ENCODE measurements at places on chromosomes 4 and X.

GRCh38 chrX:31092476-31092875 is 20.6 kb upstream of the FTHL17 start:
- DNase-seq: no peak

DNA sequence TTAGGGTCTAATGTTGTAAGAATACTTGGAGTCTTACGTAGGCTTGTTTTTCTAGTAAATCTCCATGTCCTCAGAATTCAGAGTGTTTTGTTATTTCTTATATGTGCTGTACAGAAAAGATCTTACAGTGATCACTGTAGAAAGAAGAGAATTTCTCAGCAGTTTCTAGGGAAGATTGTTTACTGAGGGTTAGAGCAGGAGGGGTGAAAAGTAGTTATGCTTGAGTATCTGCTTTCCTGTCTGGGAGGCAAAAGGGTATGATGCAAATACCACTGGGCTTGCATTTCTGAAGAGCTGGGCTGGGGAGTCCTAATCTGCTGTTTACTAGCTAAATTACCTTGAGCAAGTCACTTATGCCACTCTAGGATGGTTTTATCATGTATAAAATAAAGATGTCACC is 78.2 kb downstream of the BEND4 start:
- no peak for DNase-seq

GRCh38 chr4:88418411-88418810 is 38.5 kb upstream of the HERC5 start:
- no peak for DNase-seq

DNA sequence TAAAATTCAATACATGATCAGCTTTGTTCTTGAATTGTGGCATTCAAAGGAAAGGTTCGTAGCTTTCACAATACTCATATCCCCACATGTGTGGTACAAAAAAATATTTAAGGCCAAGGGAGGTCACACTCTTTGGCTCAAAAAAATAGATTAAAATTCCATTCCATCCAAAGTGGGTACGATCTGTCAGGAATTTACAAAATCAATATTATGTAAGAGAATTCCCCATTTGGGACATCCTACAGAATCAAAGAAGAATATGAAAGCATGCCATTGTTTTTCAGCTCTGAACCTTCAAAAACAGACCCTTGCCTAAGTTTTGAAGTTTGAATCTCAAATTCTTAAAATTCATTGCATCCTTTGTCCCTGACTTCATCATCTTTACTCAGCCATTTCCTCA is 85.8 kb downstream of the MID1 start:
- DNase-seq: no peak

DNA sequence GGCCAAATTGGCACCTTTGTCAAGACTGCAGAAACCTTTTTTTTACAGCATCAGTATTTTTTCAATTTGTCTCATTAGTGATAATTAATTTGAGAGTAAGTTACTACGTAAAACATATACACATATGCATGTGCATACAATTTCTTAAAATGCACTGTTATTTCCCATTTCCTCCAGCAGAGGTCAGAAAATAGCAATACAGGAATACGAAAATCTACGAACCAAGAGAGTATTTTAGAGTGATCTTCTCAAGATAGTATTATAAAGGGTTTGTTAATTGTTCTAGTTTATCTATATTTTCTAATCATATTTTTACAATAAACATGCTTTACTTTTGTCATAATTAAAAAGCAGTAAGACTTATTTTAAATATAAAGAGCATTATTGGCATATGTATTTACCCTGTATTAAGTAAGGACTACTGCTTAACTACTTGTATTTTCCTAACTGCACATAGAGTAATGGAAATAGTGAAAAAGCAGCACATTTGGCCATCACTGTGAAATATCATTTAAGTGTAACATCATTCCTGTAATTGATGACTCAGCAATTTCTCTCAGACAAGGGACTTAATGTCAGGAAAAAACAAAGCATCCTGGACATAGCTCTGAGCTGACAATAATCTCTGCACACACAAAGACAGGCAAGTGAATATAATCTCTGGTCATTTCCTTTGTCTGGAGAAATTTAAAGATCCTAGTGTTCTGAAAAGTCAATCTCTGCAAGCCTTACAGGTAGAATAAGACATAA is 45.6 kb downstream of the MAOB start:
- DNase-seq: peak; percentile 36

- no peak for DNase-seq
Measured at GRCh38 chr4:172018358-172018757, 205.2 kb downstream of the GALNTL6 start.

DNA sequence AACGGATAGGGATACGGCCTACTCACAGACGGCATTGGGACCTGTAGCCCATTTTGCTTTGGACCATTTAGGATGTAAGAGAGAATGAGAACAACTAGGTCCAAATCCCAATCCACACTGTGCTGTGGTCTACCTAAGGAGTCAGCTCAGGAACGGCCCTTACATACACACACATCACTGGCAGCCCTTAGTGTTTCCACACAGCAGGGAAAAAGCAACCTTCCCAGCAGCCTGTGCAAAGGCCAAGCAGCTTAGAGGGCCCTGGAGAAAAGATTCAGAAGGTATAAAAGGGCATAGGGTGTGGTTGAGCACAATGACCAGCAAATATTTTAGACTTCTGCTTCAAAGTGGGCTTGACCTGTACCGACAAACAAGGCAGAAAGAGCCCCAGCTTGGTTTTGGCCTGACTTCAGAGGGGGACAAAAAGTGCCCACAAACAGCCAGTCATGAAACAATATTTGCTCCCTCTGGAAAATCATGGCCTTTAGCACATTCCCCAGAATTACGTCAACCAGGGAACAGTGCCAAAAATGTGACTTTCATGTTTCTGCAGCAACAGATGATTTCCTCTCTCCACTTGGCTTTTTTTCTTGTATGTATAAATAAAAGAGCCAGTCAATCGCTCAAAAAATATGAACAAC is 359.5 kb upstream of the FGF16 start:
- no peak for DNase-seq

DNA sequence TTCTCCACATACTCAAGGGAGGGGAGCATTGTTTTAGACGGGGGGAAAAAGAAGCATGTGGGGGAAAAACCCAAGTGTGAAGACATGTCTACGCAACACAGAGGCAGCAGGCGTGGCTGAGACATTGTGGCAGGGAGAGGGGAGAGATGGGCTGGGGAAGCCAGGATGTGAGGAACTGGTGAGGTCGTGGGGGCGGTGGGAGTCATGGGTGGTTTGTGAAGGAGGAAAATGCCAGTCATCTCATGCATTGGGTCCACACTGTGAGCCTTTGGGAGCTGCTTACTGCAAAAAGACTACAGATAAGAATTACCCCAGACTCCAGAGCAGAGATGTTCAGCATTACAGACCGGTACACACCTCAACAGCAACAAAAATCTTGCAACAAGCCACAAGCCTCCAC is 2.1 kb downstream of the JAKMIP1 start:
- peak; percentile 69 for DNase-seq

- peak; percentile 20 for DNase-seq
Measured at GRCh38 chrX:23742174-23742696, 841 bp downstream of the ACOT9 start.

DNA sequence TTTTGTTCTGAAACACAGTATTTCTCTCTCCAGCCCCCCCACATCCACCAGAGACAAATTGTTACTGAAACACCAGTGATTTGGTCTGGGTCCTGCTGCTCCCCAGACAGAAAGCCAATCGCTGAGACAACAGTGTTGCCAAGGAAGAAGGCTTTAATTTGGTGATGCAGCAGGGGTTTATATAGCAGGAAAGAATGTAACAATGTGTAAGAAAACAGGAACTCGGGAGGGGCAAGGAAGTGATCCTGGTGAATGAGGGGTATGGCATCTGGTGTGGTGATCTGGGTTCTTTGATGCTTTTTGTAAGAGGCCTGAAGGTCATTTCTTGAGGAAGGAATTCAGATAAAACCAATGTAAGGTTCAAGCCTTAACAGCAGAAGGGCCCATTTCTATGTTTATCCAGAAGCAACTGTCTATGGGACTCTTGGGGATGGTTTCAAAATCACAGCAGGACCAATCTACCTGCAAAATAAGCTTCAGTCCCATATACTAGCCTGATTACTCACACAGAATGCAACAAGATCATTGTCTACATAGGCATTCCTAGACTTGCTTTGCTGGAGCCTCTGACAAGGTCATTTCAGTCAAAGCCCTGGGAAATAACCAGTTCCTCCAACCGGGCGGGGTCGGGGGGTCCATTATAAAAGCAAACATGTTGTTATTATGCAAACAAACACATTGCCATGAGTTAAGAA is 445.2 kb upstream of the ZFP42 start:
- no peak for DNase-seq

DNA sequence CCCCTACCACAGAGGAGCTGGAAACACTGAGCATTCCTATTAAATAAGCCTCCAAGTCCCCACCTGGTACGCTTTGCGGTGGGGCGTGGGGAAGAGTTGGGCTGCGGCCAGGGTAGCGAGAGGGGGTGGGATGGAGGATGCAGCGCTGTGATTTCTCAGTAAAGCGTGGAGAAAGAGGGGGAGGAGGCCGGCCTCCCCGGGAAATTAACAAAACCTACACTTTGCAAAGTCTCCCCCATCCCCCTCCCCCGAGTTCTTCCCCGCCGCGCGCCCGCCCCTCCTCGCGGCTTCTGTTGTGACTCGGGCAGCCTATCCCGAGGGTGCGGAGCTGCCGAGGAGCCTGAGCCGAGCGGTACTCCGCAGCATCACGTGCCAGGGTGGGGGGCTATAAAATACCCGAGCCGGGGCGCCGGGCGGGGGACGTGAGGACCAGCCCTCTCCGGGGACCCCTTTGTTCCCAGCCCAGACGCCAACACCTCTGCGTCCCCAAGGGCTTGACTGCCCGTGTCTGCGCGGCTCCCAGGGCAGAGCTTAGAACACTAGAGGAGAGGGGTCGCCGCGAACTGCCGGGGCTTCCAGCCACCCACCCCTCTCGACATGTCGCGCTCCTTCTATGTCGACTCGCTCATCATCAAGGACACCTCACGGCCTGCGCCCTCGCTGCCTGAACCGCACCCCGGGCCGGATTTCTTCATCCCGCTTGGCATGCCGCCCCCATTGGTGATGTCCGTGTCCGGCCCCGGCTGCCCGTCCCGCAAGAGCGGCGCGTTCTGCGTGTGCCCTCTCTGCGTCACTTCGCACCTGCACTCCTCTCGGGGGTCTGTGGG is at the start of gene GSX2:
Gene GSX2 (plus strand): TSS at position 416 of the 827 bp plus-strand sequence. CDS start 182 bp downstream, at position 598.
- no peak for DNase-seq

- DNase-seq: no peak
Measured at GRCh38 chr4:173191623-173192041, 23.0 kb downstream of the GALNT7 start.

GRCh38 chr4:180103794-180104193 is 2139.4 kb upstream of the TENM3 start:
- DNase-seq: no peak

GRCh38 chrX:23900220-23900797 is 7.4 kb downstream of the APOO start:
- no peak for DNase-seq

DNA sequence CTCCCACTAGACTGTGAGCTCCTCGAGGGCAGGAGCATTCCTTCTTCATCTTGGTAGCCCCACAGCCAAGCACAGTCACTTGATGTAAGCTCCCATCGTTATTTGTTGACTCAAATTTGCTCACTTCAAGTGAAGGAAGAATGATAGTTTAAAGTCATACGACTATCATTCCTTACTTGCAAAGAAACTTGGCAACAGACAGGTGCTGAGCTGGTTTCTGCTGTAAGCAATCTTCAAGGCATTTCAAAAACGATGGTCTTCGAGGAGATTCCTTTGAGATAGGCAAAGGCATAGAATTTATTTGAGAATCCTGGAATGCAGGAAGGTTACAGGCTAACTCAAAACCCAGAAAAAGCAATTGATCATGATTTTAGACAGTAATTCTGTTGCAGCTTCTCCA is 64.8 kb downstream of the QDPR start:
- DNase-seq: no peak

DNA sequence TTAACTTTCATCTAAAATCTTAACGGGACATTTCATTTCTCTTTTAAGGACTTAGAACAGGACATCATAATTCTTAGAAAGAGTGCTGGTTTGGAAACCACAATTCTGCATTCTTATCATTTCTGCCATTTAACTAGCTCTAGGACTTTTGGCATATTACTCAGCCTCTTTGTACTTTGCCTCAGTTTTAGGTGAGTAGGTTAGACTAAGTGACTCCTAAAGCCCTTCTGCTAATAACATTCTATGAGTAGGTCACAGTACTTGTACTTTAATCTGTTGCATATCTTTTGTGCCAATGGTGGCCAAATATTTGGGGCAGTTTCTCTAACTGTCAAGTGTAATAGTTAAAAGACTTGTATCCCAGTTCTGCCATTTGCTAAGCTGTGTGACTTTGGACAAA is 115.4 kb upstream of the NUDT6 start:
- peak; percentile 20 for DNase-seq

DNA sequence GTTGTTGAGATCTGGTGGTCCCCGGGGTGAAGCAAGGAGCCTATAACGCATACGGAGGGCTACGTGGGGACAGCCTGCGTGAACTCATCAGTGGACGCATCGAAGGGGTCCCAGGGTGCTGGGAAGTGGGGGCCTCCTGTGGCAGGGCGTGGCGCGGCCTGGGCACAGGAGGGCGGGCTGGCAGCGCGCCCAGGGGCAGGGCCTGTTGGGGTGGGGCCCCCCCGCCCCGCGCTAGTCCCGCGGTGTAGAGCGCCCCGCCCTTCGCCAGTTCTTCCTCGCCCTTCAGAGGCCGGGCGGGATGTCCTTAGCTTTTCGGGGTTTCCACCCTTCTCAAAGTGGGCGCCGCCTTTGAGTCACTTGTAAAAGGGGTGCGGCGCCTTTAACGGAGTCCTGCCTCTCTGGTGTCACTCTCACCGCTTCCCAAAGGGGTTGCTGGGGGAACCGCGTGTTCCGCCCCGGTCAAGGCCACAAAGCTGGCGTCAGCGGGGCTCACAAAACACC is 632 bp downstream of the PLP2 start:
- DNase-seq: peak; percentile 79

DNA sequence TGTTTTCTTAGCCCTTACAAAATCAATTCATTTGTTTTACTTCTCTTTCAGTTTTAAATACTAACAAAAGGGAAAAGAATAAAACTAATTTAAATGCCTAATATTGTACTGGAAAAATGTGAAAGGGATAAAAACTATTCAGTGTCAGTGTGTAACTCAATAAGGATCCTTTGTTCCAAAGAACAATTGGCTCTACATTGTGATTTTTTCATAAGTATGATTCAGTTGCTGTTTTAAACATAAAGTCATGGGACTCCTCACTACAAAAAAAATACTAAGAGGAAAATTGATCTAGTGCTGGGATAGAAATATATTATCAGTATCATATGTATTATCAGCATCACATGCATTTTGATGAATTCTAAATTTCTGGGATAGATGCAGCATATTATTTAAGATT is 199.4 kb upstream of the TRAM1L1 start:
- no peak for DNase-seq

DNA sequence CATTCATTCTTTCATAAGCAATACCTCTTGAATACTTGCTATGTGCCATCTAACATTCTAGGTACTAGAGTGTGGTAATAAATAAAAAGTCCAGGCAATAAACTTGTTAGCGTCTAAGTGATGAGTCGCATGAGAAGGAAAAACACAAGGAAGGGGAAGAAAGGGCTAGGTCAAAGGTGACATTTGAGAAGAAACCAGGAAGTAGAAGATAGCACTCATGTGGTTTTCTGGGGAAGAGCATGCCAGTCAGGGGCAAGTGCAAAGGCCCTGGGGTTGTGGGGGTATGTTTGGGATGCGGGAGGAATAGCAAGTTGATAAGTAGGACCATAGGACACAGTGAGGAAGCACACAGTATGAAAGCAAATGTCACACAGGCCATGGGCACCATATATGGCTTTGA is 157.0 kb downstream of the TSPAN5 start:
- DNase-seq: no peak
